ENCODE measurements at places on chromosomes 7 and 10. TPM values are rescaled to one million over a fixed set of nuclear protein-coding genes. Genes with fewer than 3 reads are reported as not detected.

Gene AGR3
- total RNA-seq, result not detected

Gene BUD23
- 57.3 TPM for total RNA-seq

Gene HECW1
- not detected for total RNA-seq

Gene AGK
- total RNA-seq, result 41.0 TPM

Gene CLDN15
- 19.6 TPM for total RNA-seq

Gene ICA1
- 0.76 TPM for total RNA-seq

Gene CHRM2
- not detected for total RNA-seq

Gene SHTN1
- not detected for total RNA-seq

Gene PSD
- total RNA-seq, result 0.92 TPM

Gene IFIT1B
- not detected for total RNA-seq

Gene GOLGA7B
- total RNA-seq, result 11.0 TPM

Gene SEMA3C
- not detected for total RNA-seq

DNA sequence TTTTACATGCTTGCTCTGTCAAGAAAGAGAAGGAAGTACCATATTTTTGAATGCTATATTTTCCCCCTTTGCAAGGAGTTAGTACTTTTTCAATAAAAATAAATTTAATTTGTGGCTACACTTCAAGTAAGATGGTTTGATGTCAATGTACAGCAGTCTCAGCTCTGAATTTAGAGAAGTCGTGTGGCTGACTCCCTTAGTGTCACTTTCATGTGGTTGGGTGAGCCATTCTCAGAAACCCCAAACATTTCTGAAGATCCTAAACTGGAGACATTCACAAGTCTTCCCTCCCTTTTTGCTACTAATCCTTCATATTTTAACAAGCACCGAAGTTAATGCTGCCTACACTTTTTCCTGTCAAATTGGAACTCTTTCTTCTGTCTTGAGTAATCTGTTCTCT lies 244.4 kb downstream of the DYNC1I1 start:
- no peak for DNase-seq

DNA sequence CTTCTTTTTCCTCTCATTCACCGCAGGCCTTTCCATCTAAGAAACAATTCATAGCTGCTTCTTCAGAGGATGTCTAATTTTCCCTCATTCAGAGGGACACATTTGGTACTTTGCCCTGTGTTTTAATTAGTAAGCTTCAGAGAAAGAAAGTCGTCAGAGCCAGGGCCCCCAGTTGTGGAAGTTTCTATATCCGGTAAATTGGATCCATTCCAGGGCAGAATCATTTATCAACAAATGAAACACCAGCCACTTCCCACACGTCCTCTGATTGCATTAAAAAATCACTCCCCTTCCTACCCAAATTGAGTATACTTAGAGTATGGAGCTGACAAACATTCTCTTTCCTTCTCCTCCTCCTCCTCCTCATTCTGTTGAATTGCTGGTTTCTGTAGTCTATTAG lies 205.8 kb upstream of the HDAC9 start:
- no peak for DNase-seq

DNA sequence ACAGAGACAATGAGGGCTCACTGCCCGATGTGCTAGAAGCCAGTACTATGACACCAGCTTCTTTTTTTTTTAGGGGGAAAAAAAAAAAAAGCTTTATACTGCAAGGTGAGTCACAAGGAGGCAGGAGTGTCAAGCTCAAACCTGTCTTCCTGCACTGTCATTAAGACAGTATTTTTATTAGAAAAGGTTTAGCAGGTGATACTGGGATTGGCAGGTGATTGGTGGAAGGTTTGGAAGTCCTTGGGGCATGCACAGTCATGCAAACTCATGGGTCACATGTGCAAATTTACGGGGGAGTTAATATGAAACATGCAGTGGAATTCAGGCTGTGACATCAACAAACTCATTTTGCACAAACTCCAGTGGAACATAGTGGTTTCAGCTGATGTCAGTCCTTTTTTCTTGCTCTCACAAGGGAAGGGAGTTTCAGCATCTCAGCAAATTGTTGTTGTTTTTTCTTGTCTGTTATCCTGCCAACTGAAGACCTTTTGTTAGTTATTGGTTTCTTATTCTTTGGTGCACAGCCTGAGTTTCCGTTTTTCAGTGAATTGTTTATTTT lies 530.6 kb downstream of the ANKRD7 start:
- DNase-seq, result no peak

- DNase-seq, result no peak
Observed at GRCh38 chr7:106756884-106757283, 95.9 kb upstream of the CCDC71L start.

DNA sequence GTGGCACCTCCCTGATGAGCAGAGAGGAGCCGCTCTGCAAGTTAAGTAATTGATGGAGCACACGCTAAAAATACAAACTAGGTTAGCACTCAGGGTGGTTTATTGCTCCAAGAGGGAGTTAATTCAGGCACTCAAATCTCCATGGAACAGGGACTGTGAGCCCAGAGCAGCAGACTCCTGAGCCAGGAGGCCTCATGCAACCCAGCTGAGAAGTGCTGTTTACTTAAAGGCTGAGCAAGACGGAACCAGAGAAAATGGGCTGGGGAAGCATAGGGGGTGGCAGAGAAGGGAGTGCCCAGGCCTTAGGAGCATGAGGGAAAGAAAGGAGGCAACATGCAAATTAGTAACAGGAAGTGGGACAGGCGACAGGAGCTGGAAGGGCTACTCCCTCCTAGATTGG lies 174.1 kb downstream of the KCNMA1 start:
- no peak for DNase-seq

- DNase-seq, result peak; percentile 95
Observed at GRCh38 chr10:8053446-8054243, 843 bp upstream of the GATA3 start.

GRCh38 chr7:141754939-141755338 lies 9.0 kb upstream of the TAS2R3 start:
- DNase-seq, result peak; percentile 24

- no peak for DNase-seq
Observed at GRCh38 chr10:95485056-95485844, 75.9 kb downstream of the SORBS1 start.

DNA sequence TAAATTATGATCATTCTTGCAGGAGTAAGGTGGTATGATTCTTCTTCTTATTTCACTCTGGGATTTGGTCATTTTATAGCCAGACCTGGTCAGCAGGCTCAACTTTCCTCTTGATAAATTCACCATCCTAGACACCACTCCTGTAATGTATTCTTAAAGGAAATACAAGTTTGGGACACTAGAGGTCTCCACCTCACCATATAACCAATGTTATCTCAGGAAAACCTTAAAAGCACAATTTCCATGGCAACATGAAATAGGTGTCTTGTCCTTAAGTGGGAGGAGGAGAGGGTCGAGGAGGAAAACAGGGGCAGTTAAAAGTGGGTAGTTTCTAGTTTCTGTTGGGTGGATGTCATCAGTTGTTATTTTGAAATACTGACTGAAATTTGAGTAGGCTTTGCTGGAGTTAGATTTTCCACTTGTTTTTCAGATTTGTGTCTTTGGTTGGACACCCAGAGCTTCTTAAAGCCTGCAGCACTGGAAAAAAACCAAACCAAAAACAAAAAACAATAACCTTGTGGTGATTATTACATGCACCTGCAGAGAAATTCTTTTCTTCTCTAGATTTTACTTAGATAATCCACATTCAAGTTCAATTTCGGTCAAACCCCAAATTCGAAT lies 163.1 kb downstream of the PRKCQ start:
- no peak for DNase-seq

GRCh38 chr10:103193820-103194529 lies 903 bp upstream of the NT5C2 start:
- DNase-seq, result no peak

DNA sequence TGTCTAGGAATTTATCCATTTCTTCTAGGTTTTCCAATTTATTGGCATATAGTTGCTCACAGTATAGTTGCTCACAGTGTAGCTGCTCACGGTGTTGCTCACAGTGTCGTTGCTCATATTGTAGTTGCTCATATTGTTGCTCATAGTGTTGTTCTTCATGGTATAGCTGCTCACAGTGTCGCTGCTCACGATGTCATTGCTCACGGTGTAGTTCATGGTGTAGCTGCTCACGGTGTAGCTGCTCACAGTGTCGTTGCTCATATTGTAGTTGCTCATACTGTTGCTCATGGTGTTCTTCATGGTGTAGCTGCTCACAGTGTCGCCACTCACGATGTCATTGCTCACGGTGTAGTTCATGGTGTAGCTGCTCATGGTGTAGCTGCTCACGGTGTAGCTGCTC lies 7.7 kb upstream of the PRKAR1B start:
- DNase-seq, result no peak

DNA sequence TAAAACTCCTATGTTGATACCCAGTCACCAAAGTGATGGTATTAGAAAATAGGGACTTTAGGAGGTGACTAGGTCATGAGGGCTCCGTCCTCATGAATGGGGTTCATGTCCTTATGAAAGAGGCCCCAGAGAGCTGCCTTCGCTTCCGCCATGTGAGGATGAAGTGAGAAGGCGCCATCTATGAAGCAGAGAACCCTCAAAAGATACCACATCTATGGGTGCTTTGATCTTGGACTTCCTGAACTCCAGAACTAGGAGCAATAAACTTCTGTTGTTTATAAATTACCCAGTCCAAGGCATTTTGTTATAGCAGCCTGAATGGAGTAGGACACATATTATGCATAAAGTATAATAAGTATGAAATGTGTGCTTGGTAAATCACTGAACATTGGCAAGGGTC lies 8.1 kb upstream of the PDSS1 start:
- DNase-seq, result no peak

GRCh38 chr10:59895629-59896116 lies 10.7 kb downstream of the CCDC6 start:
- DNase-seq, result no peak

- DNase-seq, result peak; percentile 47
Observed at GRCh38 chr10:79487296-79488194, 24.8 kb upstream of the EIF5AL1 start.

- no peak for DNase-seq
Observed at GRCh38 chr10:78892338-78893176, 176.2 kb upstream of the ZMIZ1 start.

GRCh38 chr10:10499839-10500238 lies 517.8 kb upstream of the CELF2 start:
- DNase-seq, result no peak

DNA sequence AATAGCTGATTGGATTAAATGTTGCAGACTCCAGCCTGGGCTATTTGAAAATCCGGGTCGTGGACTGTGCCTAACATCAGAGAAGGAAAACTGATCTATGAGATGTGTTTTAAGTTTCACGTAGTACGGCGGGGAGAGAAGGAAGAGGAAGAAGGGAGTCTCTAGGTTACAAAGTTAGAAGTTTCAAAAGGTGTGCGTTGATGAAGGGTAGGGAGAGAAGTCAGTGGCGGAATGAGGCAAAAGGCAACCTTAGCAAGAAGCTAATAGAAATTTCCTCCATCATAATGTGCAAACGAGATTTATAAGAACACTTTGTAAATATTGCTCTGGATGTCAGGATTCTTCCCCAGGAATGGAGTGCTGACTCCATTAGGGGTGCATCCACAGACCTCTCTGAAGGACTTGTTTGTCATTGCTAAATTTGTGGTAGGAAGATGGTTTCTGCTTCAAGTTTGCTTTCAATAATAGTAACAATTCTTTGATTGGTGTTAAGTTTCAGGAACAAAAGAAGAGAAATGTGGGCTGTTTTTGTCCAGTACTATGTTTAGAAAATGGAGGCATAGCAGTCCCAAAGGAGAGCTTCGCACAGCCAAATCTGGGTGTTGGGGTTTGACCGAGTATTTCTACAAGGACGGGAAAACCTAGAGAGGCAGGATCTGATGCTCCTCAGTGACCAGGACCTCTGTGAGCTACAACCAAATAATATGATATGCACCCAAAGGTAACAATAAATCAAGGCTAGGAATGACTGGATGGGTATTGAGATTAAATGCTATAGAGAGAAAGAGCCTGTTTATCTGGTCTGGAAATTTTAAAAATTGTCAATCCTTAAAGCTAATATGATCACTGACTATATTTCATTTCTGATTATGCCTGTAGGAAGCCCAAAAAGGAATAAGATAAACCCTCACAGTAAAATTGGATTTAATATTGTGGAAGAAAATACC lies 8.2 kb downstream of the TWIST1 start:
- DNase-seq, result no peak

- DNase-seq, result peak; percentile 27
Observed at GRCh38 chr7:2354939-2355704, 495 bp downstream of the EIF3B start.

- peak; percentile 52 for DNase-seq
Observed at GRCh38 chr10:124696446-124697392, 47.5 kb downstream of the FAM53B start.

- DNase-seq, result no peak
Observed at GRCh38 chr7:20700453-20701227, 85.2 kb downstream of the ABCB5 start.

GRCh38 chr10:13224210-13224995 lies 9.8 kb downstream of the UCMA start:
- DNase-seq, result no peak

DNA sequence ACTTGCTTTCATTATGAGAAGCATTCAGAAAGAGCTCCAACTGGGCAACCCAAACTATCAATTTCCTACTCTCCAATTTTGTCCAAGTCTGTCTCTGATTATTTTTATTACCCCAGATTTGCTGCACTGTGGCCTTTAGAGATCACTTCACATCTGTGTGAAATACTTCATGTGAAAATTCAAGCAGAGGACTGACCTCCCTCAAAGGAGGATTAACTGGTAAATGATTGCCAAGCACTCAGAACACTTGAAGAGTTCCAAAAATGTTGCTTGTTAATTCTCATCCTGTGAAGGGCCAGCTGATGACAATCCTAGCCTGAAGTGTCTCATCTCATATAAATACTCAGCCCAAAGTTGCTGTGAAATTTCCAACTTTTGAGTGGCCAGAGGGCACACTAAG lies 182.8 kb upstream of the DGKB start:
- DNase-seq, result no peak

DNA sequence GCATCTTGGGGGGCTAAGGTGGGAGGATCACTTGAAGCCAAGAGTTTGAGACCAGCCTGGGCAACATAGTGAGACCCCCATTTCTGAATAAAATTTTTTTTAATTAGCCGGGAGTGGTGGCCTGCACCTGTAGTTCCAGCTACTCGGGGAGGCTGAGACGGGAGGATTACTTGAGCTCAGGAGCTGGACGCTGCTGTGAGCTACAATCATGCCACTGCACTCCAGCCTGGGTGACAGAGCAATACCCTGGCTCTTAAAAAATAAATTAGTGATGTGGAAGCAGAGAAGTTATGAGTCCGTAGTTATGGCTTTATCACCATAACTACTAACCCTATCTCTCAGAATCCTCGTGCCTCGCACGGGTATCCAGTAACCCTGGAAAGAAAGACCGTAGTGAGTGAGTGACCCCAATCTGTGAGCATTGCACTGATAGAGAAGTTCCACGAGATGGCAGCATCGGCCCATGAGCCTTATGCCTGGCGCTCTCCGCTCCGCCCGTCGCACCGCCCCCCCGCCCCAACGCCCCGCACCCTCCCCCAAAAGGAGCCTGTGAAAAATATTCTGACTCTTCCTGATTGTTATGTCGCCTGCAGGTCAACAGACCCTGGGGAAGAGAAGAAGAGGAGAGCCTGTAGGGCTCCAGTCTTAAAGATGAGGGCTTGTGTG lies 4.9 kb upstream of the SLC29A3 start:
- peak; percentile 58 for DNase-seq

DNA sequence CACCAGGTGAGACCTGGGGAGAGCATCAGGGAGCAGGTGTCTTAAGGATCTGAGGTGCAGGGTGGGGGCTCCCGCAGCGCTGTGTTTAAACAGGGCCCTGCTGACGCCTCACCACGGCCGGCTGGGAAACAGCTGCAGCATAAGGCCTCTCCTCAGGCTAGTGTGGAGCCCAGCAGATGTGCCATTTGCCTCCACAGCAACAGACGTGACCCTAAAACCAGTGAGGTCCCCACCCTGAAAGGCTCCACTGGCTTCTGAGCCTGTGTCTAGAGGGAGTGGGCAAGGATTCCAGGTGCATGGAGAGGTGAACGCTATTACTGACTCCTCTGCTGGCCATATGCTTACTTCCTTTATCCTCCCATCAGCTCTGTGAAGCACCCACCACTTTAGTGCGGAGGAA lies 47.8 kb downstream of the SYPL1 start:
- no peak for DNase-seq

Data from activated CD8-positive, alpha-beta T cell treated with anti-CD3 and anti-CD28 coated beads, Interleukin-2, amount 10 ng/mL, durations not matched to agents 7 days and 5 days (primary cell).